Hippocampal formation (tissue), 2 donors: ENCODE measurements at places on chromosomes 2 and 18.

- no peak for DNase-seq
These were observed 124.5 kb downstream of the CNTNAP5 start for GRCh38 chr2:124149571-124149970.

DNA sequence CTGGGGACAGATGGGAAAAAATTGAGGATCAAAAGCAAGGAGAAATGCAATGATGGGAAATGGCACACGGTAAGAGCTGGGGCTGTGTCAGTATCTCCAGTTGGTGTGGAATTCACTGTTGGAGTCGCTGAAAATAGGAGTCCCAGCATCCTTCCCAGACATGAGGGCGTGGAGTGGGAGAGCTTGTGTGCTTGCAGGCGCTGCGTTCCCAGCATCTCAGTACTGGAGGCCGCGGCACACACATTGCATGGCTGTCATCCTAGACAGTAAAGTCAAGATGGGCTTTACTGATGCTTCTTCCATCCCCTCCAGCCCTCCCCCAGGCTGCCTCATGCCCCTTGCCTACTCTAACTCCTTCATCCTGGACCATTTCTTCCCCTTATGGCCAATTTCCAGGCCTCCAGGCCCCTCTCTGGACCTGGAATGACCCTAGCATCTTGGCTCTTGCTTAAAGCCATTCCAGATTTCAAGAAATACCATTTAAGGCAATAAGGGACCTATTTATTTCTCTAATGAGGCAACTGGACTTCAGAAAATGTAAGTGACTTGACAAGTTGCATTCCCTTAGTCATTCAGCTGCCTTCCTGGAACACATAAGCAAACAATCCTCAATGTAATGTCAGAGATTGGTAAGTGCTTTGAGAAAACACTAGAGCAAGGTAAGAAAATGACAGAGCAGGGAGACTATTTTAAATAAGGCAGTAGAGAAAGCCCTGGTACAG lies 70.5 kb upstream of the TTC39C start:
- peak; percentile 6 for DNase-seq

- DNase-seq = no peak
These were observed 1.2 kb upstream of the E2F6 start for GRCh38 chr2:11467129-11467649.

GRCh38 chr2:44722026-44722625 lies 219.4 kb upstream of the SIX3 start:
- DNase-seq = no peak

GRCh38 chr2:221724631-221725203 lies 152.6 kb upstream of the EPHA4 start:
- no peak for DNase-seq

DNA sequence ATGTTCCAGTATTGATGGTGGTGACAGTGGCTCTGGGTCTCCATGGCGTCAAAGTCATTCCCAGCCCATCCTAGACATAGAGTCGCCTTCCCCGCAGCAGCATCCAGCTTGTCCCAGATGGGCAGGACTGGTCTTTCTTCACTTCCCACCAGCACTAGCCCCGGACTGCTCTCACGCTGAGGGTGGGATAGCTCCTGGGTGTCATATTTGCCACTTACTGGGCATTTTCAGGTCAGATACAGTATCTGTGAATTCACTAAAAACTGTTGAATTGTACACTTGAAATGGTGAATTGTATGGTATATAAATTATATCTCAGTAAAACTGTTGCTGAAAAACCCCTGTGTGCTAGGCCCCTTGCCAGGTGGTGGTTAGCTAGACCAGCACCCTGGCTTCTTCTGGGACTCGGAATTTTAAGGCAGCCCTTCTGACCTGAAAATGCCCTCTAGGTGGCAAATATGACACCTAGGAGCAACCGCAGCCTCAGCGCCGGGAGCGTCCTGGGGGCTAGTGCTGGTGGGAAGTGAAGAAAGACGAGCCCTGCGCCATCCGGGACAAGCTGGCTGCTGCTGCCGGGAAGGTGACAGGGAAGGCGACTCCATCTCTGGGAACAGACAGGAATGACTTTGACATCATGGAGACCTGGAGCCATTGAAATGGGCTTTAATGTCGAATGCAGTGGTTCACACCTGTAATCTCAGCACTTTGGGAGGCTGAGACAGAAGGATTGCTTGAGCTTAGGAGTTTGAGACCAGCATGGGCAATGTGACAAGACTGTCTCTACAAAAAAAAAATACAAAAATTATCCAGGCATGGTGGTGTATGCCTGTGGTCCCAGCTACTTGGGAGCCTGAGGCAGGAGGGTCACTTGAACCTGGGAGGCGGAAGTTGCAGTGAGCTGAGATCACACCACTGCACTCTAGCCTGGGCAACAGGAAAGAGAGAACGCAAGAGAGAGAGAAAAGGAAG lies 56.2 kb downstream of the DDX1 start:
- no peak for DNase-seq

GRCh38 chr2:170106102-170106840 lies 71.7 kb upstream of the MYO3B start:
- no peak for DNase-seq

- no peak for DNase-seq
These were observed 172.7 kb upstream of the SMAD7 start for GRCh38 chr18:49123431-49123830.

DNA sequence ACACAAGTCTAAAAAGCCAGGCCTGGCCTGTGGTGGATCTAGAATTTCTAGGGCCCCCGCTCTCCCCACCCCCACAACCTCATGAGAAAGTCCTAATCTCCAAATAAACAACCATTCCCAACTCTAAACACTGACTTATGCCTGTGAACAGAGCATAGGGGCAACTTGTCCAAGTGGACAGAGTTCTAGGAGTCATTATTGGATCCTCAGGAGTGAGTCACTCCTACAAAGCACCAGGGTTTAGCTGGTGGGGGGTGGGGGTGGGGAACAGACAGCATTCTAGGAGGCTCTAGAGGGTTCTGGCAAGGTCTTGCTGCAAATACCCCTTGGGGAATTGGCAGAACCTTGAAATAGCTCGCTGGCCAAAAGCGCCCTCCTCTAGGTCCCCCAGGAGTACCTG lies 83.3 kb downstream of the ZCCHC2 start:
- DNase-seq = no peak

GRCh38 chr18:65906621-65907034 lies 155.8 kb downstream of the CDH7 start:
- no peak for DNase-seq

GRCh38 chr2:240629968-240630770 lies 4.9 kb downstream of the GPR35 start:
- DNase-seq = no peak

DNA sequence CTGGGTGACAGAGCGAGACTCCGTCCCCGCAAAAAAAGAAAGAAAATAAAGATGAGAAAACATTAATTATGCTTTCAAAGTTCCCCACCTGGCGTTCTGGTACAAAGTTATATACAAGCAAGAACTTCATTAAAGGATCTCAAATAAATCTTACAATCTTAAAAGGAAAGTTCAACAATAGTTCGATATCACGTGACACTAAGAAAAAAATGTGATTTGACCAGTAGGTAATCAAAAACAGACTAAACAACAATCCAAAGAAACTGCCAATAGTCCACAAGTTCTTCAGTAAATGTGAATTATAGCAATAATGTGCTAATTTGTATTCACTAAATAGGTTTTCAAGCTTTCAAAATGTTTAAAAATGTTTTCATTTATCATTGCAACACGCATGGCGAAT lies 130.4 kb downstream of the NRXN1 start:
- no peak for DNase-seq

GRCh38 chr2:118634876-118635275 lies 212.6 kb downstream of the EN1 start:
- DNase-seq = no peak

- no peak for DNase-seq
These were observed 266.2 kb downstream of the ASXL3 start for GRCh38 chr18:33844232-33844631.

DNA sequence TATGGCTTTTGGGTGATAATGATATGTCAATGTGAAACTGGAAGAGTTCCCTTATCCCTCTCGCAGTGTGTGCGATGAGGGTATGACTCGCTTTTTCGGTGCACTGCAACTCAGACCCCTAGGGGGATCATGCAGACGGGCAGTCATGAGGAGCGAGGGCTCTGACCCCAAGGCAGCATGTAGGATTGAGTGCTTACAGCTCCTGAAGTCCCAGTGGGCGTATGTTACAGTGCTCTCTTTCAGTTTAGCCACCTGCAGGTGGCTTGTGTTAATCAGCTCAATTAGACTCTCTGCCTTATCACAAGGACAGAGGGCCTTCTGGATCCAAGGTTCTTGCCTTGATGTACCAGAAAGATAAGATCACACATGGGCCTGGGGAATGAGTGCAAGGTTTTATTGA lies 1269.9 kb upstream of the GYPC start:
- DNase-seq = no peak

GRCh38 chr2:173869244-173870229 lies 95.6 kb downstream of the SP3 start:
- no peak for DNase-seq

- DNase-seq = no peak
These were observed 79.3 kb downstream of the CLHC1 start for GRCh38 chr2:55152475-55153412.

DNA sequence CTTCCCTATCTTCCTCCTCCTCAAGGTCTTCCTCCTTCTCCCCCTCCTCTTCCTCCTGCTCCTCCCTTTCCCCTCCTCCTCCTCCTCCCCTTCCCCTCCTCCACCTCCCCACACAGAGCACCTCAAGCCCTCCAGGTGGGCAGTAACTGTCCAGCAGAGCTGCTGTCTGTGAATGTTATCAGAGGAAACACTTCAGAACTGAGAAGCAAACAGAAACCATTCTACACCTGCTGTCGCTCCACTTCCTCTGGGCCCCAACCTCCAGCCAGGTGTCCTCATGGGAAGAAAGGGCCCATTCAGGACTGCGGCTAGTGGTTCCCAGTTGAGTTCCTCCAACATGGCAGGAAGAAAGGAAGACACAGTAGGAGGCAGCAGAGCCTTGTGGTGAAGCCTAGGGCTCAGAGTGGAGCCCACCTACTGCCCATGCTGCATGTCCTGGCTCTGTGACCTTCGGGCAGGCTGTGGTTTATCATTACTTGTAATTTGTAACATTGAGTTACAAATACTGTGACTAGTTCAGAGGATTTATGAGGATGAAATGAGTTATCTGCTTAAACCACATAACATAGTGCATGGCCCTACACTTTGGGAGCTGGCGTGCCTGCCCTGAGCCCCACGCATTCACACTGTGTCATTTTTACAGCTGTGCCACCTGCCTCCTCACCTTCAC lies 165.9 kb upstream of the ID2 start:
- DNase-seq = no peak

- DNase-seq = no peak
These were observed 296.2 kb upstream of the NRP2 start for GRCh38 chr2:205386109-205386508.

DNA sequence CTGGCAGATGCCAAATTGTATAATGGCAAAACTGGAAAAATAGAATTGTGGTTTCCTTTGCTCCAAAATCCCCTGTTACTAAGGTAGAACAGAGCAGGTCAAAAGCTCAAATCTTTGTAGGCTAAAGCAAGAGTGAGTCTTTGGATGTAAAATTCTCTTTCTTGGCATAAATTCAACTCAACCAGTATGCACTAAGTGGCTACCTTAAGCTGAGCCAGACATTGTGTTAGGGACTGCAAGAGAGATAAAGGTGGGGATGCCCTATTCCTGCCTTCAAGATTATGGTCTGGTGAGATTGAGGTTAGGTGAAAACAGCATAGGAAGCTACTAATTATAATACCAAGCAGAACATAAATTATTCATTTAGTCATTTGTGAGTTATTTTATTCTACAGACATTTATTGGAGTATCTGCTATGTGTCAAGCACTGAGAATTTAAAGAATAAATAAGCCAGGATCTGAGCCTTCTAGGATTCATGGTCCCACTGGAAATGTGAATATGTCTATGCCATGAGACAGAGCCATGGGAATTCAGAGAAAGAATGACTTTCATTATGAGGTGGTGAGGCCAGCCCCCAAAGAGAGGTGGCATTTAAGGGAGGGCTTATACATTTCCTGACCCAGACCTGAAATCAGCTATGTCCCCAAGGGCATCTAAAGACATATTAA lies 198.0 kb upstream of the NCKAP5 start:
- no peak for DNase-seq

GRCh38 chr2:239946864-239947728 lies 78.0 kb downstream of the NDUFA10 start:
- DNase-seq = peak; percentile 61

GRCh38 chr2:151792589-151792988 lies 35.6 kb downstream of the ARL5A start:
- no peak for DNase-seq

DNA sequence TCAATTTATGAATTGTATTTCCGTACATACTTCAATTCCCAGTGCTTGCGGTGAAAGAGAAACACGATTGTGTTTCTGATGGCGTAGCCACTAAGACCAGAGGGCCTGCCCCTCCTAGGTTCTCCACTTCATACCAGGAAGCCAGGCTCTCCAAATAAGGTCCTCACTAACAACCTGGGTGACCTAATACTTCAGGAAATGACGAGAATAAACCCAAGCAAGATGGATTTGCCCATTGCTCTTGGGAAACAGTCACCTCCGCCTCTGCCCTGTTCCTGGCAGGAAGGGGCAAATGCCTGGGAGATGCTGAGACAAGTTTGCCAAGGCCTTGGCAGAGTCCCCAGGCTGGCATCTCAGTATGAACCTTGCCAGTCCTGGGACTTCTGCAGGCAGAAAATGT lies 41.8 kb downstream of the TTC32 start:
- no peak for DNase-seq
